ENCODE measurements at places on chromosomes 12 and 14.

GRCh38 chr12:115251727-115252126, 567.8 kb upstream of the TBX3 start:
- no peak for DNase-seq

GRCh38 chr12:103930034-103930786, at the start of gene HSP90B1:
Gene HSP90B1, plus strand, starts transcription at chr12:103930410. Its CDS starts 106 bp downstream, at chr12:103930516.
- DNase-seq = peak; percentile 100

GRCh38 chr14:70422538-70422937, 5.6 kb upstream of the SYNJ2BP start:
- no peak for DNase-seq

DNA sequence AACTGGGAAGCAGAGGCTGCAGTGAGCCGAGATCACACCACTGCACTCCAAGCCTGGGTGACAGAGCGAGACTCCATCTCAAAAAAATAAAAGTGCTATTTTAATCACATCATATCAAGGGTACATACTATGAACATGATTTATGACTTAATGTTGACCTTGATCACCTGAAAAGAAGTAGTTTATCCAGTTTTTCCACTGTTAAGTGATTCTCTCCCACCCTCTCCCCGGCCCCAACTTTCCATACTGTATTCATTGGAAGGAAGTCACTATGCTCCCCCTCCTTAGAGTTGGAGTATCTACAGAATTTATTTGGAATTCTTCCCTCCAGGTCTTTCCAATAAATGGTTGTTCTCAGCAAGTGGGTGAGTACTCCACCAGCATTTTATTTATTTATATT, 3.0 kb upstream of the PRMT5 start:
- no peak for DNase-seq

DNA sequence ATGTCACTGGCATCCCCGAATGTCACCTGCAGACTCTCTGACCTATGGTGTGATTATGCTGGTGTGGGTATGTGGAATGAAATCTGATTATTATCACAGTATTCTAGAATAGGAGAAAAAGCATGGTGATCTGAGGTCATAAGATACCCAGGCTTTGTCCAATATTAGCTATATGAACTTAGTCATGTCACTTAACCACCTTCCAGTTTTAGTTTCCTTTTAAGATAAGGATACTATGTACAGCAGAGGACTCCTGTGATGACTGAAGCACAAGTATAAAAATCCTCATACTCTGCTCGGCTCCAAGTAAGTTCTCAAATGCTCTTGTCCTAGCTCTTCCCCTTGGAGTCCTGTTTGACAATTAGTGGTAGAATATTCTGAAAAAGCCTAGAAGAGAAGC, 2.8 kb downstream of the GNS start:
- peak; percentile 62 for DNase-seq

- DNase-seq = no peak
These were observed 13.8 kb upstream of the RAN start for GRCh38 chr12:130858084-130858483.

- DNase-seq = no peak
These were observed 25.6 kb upstream of the ARID4A start for GRCh38 chr14:58272588-58273372.

- DNase-seq = peak; percentile 62
These were observed 92.7 kb downstream of the LRRC74A start for GRCh38 chr14:76918782-76919394.

GRCh38 chr12:12812174-12812573, 972 bp upstream of the DDX47 start:
- no peak for DNase-seq

DNA sequence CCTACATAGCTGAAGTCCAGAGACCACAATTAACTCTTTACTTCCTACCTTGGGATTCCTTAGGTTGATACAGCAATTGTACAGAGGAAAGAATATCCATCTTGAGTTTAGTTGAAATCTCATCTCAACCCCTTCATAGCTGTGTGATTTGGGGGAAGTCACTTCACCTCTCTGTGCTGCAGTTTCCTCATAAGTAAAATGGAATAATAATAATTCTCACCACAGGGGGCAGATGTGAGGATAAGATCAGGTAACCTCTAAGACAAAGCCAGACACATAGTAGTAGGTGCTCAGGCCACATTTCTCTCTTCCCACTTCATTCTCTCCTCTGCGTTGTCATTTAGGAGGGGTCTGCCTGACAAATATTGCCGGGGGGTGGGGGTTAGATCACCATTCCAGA, 6.7 kb downstream of the FOXN4 start:
- DNase-seq = no peak

DNA sequence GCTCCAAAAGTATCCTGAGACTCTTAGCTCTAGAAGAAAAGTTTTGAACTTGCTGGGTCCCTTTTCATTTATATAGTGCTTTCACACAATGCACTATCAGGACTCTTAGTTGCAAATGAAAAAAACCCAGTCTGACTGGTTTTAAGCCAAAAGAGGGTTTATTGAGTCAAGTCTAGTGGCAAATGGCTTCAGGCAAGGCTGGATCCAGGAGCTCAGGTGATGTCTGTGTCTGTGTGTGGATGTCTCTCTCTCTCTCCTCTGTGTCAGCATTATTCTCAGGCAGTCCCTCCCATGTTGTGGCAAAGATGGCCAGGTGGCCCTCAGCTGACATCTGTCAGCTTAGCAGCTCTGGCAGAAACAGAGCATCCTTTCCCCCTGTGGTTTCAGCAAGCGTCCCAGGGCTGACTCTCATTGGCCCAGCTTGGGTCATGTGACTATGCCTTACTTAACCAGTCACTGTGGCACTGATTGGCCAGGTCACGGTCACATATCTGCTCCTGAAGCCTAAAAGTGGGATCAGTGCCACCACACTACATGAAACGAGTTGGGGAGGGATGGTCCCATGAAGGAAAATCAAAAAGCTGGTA, 6.2 kb downstream of the TMEM120B start:
- no peak for DNase-seq

DNA sequence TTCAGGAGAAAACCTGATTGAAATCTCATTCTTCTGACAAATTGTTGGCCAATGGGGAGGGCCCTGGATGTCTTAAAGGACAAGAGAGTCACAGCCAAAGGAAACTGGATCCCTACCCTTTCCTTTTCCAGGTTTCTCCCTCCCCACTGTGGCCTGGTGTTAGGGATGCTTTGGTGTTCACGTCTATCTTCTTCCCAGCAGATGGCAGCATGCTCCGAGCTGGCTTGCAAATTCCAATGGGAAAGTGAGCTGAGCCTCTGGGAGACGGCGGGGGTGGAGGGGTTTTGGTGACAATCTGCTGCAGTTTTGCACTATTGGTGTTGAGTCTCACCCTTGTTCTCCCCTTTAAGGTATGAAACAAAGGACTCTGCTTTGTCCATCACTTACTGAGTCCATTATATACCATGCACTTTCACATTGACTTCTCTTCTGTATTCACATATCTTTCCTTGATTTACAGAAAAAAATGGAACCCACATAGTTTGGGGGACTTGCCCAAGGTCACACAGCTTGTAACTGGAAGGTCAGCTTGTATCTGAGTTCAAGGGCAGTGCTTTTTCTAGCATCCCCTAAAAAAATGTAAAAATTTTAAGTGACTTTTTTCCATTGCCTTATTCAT, 39.3 kb downstream of the CCDC177 start:
- no peak for DNase-seq

DNA sequence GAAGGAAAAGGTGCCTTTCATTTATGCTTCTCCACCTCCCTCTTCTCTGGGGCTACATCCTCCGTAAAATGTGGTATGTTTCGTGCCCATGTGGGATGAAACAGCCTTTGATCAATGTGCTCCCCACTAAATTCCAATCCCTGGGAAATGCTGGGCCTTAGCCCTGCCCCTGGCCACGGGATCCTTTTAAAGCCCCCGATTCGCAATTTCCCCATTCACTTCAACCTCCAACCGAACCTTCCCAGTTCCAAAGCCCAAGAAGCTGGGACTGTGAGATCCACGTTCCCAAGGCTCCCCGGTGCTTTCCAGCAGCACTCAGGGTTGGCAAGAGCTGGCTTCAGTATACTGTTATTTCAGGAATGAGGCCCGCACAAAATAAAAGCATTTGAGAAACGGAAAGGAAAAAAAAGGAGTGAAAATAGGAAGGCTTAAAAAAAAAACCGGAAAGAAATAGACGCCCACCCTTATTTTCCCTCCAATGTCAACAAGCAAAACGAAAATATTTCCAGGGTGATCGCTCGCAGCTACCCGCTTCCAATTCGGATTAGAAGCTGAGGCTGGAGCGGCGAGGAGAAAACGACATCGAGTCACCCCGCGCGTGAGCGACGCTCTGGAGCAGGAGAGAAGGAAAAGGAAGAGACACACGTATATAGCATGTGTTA, 1.3 kb upstream of the FOXG1 start:
- DNase-seq = no peak

GRCh38 chr12:75812271-75813018, 219.1 kb downstream of the PHLDA1 start:
- no peak for DNase-seq

DNA sequence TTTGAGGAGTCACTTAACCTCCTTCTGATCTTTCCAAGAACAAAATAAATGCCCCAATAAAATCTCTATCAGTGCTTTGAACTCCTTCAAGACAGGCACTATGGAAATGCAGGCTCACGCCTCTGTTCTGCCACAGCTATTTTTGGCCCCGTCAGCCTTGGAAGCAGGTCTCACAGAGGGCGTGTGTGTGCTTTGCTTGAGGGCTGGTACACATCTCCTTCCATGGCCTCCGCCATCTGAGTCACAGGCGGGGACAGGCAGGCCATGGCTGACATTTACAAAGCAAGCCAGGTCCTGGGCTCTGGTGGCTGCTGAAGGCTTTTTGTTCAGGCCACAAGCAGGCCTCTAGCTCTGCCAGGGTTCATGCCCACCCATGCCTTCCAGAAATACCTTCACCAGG, 16.0 kb downstream of the PRIMA1 start:
- DNase-seq = no peak

DNA sequence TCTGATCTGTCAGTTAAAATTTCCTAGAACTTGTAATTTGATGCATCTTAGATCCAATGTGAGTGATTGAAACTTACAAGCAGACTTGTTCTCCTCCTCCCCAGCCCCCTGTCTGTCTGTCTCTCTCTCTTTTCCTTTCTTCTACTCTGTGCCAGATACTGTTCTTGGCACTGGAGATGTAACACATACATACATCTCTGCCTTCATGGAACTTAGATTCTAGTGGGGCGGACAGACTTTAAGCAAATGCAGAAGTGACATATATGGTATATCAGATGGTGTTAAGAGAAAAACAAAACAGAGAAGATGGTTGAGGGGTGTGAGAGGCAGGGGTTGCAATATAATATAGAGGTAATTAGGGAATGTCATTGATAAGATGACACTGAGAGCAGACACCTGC, 6.6 kb downstream of the CHST11 start:
- DNase-seq = no peak

DNA sequence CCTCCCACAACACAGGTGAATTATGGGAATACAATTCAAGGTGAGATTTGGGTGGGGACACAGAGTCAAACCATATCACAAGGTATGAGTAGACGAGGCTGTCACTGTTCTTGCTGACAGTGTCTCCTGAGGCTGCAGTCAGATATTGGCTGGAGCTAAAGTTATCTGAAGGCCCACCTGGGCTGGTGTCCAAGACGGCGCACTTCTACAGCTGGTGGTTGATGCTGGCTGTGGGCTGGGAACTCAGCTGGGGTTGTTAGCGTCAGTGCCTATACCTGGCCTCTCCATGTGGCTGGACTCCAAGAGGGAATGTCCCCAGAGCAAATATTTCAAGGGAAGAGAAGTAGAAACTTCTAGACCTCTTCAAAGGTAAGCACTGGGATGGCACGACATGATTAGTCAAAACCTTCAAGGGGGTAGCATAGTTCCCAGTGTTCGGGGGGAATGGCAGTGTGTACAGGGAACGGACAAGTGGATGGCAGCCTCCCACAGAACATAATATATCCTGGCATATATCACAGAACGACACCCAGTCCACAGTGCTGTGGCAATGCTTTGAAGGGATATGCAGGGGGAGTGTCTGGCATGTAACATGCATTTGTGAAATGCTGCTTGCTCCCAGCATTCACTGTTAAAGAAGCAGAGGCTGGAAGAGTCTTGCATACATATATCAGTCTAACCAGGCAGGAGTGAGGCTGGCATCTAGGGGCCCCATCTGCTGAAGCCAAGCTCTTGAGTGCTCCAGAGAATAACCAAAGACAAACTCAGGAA, 126.7 kb upstream of the RFLNA start:
- DNase-seq = no peak

- DNase-seq = no peak
These were observed 261.2 kb downstream of the EGLN3 start for GRCh38 chr14:33689680-33690079.

DNA sequence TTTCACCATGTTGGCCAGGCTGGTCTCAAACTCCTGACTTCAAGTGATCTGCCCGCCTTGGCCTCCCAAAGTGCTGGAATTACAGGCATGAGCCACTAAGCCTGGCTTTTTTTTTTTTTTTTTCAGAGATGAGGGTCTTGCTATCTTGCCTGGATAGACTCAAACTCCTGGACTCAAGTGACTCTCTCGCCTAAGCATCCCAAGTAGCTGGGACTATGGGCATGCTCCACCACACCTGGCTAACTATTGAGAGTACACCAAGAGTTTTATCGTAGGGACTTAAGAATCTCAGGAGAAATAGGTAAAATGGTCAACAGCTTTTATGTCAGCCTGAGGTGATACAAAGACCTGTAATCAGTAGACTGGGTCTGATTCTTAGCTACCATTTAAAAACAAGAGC, 31.2 kb upstream of the SIX1 start:
- DNase-seq = no peak

- no peak for DNase-seq
These were observed 29.4 kb downstream of the SYNE3 start for GRCh38 chr14:95486875-95487668.

GRCh38 chr12:122182887-122183587, at the start of gene LRRC43:
Gene LRRC43, plus strand, starts transcription at chr12:122183123. Its CDS starts 22 bp downstream, at chr12:122183145.
- peak; percentile 25 for DNase-seq

DNA sequence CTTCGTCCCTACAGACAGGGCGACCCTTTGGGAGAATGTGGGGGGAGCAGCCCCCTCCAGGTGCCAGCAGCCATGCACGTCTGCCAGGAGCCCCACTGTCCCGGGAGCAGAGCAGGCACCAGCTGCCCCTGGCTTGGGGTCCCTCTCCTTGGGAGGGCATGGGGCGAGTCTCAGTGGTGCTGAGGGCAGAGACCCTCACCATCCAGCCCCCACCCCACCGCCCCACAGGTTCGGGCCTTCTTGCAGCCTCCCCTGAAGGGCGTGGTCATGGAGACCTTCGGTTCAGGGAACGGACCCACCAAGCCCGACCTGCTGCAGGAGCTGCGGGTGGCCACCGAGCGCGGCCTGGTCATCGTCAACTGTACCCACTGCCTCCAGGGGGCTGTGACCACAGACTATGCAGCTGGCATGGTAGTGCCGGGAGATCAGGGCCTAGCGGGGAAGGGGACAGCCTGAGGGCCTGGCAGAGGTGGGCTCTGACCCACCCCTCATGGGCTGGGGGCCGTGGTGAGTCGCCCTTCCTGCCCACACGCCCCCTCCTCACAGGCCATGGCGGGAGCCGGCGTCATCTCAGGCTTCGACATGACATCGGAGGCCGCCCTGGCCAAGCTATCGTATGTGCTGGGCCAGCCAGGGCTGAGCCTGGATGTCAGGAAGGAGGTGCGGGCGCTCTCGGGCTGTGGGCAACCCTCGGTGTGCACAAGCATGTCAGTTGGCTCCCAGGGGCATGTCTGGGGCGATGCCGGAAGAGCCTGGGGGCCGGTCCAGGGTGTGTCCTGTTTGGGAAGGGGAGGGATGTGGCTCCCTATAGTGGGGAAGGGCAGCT, 18.8 kb downstream of the ASPG start:
- no peak for DNase-seq

Measured in inflammatory macrophage treated with lipopolysaccharide for 1 hour (primary cell).